ENCODE measurements at places on chromosomes 12 and 14.

- no peak for DNase-seq
These were observed 7.2 kb downstream of the CARMIL3 start for GRCh38 chr14:24058951-24059475.

DNA sequence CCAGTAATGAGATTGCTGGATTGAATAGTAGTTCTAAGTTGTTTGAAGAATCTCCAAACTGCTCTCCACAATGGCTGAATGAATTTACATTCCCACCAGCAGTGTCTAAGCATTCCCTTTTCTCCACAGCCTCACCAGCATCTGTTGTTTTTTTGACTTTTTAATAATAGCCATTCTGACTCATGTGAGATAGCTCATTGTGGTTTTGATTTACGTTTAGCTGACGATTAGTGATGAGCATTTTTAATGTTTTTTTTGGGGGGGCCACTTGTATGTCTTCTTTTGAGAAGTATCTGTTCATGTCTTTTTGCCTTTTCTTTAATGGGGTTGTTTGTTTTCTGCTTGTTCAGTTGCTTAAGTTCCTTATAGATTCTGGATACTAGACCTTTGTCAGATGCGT lies 8.1 kb upstream of the SLC15A5 start:
- no peak for DNase-seq

- no peak for DNase-seq
These were observed 78.7 kb upstream of the HIF1A start for GRCh38 chr14:61616524-61617185.

DNA sequence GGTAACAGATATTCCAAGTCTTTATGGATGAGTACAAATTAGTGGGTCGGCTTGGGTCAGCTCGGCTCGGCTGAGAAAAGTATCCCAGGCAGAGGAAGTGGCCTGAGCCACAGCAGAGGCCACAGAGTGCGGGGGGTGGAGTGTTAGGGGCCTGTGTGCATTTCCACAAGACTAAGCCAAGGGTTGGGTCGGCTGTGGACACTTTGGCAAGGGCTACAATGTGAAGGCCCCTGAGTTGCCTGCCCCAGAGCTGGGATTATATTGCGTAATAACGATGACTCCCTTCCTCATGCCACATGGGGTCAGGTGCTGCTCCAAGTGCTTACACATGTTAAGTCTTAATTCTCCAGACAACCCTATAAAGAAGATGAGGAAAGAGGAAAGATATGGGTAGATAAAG lies 11.4 kb downstream of the EVL start:
- DNase-seq, result no peak

DNA sequence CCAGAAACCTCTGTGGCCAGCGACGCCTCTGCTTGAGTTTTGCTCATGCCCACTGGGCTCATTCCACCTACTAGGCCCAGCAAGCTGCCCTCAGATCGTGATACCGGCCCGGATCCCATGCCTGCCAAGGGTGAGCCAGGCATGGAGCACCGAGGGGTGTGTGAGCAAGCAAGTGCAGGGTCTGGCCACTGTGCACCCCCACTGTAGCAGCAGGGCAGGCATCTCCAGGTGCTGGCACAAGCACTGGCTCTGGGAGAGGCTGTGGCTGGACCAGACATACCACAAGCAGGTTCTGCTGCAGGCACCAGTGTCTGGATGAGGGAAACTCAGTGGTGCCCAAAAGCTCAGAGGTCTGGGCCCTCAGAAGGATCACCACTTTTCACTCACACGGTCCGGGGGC lies 20.6 kb downstream of the FAM186A start:
- DNase-seq, result no peak

DNA sequence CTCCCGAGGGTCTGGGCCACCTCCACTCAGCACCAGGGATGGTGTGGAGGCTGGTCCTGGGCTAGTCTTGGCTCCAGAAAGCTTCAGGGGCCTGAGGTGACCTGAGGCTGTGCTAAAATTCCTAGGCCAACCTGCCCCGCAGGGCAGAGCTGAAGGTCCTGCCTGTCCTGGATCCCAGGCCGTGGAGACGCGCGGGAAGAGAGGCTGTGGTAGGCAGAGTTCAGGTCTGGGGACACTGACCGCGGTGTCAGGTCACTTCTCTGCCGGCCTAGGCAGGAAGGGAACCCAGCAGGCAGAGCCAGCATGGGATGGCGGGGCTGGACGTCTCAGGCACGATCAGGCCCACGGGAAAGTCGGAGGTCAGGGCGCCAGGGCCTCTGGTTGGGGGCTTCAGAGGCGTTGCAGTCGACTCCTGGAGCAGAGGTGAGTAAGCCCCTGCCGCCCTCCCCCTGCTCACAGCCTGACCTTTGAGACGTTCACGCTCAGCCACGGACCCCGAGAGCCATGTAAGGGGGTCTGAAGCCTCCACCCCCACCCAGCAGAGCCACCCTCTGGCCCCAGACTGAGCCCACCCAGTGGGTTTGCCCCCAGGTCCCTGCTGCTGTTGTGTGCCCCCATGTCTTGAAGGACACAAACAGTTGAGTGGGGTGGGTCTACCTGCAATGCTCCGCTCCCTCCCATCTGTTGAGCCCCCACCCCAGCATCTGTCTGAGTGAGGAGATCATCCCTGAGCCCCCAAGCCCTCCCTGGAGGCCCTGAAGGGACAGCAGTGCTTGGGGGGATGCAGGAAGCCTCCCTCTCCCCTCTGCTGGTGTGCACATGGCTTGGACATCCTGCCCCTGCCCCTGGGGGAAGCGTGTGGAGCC lies 142.7 kb downstream of the KIF26A start:
- DNase-seq, result no peak

DNA sequence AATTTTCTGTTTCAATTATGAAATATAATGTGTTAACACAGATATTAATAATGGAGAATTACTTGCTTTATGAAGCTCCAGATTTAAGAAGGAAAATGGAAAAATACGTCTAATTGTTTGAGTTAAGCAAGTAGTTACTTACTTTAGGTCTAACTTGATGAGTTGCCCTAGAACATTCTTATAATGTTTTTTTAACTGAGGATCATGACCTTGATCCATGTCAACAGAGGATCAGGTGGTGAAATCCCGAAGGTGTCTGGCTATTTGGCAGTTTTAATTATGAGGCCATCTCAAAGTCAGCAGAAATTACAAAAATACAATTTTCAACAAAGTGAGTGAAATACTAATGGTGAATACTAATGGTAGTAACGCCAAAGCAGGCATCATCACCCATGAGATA lies 57.0 kb upstream of the REP15 start:
- DNase-seq, result no peak

DNA sequence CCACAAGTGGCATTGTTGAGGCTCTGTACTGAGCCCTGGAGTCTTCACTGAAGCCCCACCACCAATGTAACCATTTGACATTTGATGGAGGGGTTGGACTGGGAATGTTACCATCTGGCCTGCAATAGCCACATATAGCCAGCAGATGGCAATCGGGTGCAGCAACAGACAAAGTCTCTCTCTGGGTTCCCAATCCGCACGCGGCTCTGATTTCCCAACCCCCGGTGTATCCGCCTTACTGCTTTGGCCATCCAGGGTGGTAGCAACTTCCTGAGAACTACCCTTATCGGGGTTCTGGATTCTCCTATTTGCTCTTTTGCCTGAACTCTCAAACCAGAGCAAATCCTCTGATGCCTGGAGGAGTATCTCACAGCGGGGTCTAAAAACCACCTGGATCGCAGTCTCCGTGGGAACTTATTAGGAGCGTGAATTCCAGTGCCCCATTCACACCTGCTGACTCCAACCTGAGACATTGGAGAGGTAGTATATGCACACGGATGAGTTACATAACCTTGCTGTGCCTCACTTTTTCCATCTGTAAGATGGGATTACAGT lies 14.2 kb downstream of the VRTN start:
- no peak for DNase-seq

DNA sequence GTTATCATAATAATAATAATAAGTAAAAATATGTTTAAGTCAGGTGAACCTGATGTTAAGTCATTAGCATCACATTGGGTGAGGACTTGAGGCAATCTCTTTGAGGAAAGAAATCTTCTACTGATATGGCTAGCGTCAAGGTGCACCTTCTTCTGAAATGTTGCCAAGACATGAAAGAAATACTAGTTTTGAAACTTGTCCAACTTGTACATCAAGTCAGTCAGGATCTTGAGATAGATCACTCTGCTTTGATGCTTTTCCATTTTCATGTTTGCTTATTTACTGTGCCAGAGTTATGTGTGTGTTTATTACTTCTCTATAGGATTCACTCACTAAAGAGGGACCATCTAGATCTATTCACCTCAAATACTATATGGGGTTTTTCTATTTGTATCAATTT lies 90.0 kb upstream of the USP15 start:
- DNase-seq, result no peak

GRCh38 chr14:70814466-70814865 lies 5.2 kb upstream of the MAP3K9 start:
- no peak for DNase-seq

- no peak for DNase-seq
These were observed 11.4 kb upstream of the CALCOCO1 start for GRCh38 chr12:53738406-53739213.

GRCh38 chr12:74801625-74802024 lies 264.0 kb downstream of the ATXN7L3B start:
- no peak for DNase-seq

- DNase-seq, result no peak
These were observed 196.7 kb downstream of the ALX1 start for GRCh38 chr12:85476756-85477155.

- no peak for DNase-seq
These were observed 41.3 kb upstream of the TESC start for GRCh38 chr12:117140397-117141096.

DNA sequence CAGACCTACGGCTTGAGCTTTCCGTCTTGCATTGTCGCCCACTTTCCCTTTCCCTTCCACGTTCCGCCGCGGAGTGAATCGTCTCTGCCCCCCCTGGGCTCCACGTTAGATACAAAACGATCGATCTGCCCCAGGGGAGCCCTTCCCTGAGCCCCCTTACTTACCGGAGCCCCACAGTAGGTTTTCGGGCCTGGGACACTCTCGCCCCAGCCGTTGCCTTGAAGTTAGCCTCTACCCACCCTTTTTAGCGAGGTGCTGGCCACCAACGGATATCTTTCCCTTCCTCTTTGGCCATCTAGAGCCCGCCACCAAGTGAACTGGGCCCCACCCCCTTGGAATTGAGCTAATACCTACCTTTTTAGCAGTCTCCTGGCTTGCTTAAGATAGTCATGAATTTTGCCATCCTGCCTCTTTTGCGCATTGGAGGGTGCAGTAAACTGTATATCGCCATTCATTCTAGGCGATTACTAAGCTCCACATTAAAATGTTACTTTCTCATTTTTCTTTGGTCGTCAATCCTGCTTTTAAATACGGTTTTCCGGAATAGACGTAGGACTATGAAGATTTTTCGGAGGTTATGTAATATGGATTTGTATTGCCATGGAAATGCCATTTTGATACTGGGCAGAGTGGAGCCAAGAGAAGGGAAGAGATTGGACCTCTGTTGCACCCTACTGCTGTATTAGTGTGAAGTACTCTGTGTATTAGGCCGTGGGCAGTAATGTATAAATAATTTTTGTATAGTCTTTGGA lies 764 bp downstream of the RBM25 start:
- DNase-seq, result no peak

DNA sequence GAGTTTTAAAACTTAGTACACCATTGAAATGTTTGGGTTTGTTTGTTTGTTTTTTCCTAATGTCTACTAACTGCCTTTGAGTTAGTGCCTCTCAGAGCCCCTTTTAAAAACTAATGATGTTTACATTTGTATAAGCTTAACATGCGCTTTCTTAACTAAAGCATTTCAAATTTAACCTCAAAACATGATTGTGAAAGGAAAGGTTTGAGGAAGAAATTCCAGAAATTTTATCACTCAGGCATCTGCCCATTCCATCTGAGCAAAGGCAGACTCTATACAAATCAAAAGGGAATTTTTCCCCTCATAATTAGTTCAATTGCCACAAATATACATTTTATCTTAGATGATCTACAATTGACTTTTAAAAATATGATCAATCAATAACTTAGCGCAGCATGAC lies 230.7 kb upstream of the CAND1 start:
- no peak for DNase-seq

DNA sequence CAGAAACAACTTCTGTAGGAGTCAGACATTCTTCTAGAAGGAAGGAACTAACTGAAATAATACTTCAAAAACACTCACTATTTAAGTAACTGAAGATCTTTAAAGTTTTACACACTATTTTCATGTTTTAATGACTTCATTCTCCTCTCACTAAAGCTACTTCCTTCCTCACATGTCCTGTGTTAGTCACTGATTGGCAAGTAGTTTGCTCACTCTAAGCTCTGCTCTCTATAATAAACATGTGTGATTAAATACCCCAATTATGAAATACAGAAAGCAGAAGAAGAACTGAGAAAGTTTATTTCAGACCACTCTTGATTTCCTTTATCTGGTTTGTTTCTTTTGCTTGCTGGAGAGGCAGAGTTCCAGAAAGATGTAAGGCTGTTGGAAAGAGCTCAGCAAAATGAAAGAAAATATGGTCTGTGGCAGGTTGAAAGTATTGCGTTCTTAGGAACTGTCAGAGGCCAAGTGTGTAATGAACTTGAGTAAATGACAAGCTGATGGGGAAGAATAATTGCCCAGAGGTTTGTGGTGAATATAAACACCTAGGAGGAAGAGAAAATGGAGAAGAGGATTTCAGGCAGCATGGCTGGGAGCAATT lies 522.0 kb upstream of the SEL1L start:
- no peak for DNase-seq

DNA sequence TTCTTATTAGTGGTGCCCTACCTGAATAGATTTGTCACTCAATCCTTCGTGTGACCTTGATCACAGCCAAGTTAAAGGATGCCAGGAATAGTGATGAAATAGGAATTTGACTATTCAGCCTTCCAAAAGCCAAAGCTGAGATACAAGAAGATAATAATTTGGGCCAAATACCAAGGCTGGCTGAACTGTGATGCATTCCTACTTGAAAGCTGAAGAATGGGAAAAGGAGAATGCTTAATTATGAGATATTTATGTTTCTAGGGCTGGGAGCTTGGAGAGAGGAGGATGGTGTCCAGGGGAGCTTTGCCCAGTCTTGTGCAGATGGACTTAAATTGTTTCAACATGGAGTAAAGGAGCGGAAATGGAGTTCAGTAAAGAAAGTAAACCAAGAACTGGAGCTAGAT lies 5.2 kb downstream of the RNASE7 start:
- no peak for DNase-seq

DNA sequence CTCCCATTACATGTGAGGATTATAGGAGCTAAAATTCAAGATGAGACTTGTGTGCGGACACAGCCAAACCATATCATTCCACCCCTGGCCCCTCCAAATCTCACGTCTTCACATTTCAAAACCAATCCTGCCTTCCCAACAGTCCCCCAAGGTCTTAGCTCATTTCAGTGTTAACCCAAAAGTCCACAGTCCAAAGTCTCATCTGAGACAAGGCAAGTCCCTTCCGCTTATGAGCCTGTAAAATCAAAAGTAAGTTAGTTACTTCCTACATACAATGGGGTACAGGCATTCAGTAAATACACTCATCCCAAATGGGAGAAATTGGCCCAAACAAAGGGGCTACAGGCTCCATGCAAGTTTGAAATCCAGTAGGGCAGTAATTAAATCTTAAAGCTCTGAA lies 76.1 kb downstream of the CRADD start:
- no peak for DNase-seq

- no peak for DNase-seq
These were observed 46.4 kb downstream of the STXBP6 start for GRCh38 chr14:25003537-25003936.

GRCh38 chr14:99698642-99699041 lies 14.5 kb downstream of the CYP46A1 start:
- DNase-seq, result no peak
